Stimulated activated CD4-positive, alpha-beta T cell treated with anti-CD3 and anti-CD28 coated beads, Interleukin-15, amount 100 ng/mL, for 1 hour (primary cell): ENCODE measurements at places on chromosomes 2 and 18.
A peak's percentile ranks its signal among the peaks of the same experiment; 100 is the strongest.

- DNase-seq, result no peak
Measured at GRCh38 chr2:239930378-239930777, 94.8 kb downstream of the NDUFA10 start.

DNA sequence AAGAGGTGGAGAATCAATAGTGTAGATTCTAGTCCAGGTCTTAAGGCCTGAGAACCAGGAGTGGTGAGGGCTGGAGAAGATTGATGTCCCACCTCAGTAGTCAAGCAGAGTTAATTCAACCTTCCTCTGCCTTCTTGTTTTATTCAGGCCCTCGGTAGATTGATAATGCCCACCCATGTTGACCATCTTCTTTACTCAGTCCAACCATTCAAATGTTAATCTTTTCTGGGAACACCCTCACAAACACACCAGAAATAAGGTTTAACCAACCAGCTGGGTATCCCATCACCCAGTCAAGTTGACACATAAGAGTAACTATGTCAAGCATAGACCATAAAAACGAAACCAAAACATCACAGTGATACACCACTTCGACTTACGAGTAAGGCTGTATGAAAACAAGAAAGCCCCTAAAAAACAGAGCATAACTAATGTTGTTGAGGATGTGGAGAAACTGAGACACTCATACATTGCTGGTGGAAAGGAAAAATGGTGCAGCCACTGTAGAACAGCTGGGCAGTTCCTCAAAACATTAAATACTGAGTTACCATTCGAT is 57.5 kb downstream of the SLC35F5 start:
- no peak for DNase-seq

DNA sequence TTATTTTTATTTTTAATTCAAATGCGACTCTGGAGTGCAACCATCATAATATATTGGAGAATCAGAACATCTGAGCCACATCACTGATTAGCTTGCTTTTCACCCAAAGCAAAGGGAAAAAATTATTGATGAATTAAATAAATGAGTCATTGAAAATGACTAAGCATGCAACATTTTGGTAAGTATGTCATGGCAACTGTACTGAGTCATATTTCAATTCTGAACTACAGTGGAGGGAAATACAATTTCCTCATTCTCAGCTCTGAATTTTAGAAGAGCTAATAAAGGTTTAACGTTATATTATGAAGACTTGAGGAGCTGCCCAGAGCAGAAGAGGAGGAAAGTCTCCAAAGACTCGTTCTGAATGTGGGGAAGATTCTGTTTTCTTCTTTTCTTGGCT is 89.6 kb upstream of the CCDC68 start:
- no peak for DNase-seq

- DNase-seq, result no peak
Measured at GRCh38 chr2:134738141-134738870, 19.5 kb upstream of the TMEM163 start.

DNA sequence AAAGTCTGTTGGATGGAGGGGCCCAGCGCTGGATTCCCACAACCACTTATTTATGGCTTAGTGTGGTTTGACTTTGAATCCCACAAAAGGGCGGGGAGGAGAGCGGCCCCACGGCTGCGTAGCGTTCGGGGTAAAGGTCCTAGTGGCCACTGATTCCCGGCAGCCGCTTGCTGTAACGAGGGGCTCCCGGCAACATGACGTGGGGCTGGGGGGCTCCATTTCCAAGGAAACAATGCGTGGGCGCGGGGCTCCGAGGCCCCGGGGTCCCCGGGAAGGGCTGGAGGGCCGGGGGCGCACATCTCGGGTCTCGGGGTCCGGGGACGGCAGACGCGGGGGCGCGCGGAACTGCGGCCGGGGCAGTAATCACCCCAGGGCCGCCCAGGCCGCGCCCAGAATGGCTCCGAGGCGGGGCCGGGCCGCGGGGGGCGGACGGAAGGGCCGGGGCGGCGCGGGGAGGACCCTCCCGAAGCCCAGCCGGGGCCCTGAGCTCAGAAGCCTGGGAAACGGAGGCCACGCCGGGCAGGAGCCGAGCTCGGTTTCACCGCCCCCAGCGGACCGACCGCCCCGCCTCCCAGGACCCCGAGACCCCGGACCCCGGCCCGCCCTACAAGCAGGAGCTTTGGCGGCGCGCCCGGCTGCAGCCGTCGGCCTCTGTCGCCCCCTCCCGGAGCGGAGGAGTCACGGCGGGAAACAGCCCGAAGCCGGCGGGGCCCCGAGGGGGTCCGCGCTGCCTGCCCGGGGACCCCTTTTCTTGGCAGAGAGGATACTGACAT is 11.9 kb upstream of the MLPH start:
- peak; percentile 58 for DNase-seq

DNA sequence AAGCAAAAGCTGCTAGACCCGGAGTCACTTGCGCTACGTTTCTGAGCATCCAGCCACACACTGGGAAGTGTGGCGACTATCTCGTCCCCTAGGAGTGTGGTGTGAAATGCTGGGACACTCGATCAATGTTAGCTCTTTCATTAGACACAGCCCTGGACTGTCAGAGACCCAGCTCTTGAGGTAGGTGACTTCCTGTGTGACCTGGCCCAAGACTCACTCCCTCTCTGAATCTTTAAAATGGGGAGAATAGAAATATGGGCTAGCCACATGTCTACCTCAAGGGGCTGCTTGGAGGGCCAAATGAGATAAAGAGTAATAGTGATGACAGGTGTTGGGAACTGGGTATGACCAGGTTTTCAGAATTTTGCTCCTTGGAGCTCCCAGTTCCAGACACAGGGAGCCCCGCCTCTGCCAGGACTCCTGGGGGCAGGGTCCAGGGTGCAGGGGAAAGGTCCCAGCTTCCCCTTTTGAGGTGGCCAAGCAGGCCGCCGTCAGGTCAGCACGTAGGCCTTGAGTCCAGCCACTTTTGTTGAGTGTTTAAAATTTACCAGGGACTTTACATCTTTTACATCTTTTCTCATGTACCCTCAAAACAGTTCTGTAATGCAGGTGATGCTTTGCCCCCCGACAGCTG is 36.0 kb downstream of the CTIF start:
- DNase-seq, result no peak

GRCh38 chr2:41446266-41446665 is 601.6 kb upstream of the PKDCC start:
- no peak for DNase-seq

DNA sequence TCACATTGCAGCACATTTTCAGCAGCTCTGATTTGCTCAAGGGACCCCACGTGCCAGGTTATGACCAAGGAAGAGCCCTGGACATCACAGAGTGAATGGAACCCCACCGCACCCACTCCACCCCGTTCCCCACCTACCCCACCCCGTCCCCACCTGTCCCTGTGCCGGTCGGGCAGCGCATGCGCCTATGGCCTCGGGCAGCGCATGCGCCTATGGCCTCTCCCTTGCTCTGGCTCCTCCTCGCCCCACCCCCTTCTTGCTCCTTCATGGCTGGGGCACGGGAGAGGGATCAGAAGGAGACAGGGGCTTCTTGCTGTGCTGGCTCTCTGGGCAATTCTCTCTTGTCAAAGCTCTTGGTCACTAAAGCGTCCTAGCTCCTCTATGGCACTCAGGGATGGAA is 371.8 kb upstream of the HS6ST1 start:
- DNase-seq, result no peak
